Mammary epithelial cell (primary cell): ENCODE measurements at places on chromosomes 7 and 10. TPM values are rescaled to one million over a fixed set of nuclear protein-coding genes. Genes with fewer than 3 reads are reported as not detected.
A peak's percentile ranks its signal among the peaks of the same experiment; 100 is the strongest.

DNA sequence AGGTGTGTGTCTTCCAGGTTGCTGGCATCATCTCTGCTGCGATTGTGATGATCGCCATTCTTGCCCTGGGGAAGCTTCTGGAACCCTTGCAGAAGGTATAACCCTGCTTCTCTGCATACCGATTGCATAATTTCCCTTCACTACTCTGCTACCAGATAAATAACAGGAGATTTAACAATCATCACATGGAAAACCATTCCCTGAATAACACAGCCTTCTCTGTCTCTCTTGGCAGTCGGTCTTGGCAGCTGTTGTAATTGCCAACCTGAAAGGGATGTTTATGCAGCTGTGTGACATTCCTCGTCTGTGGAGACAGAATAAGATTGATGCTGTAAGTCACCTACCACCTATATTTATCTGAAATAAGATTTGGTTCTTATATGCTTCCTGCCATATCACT lies 33.8 kb downstream of the SLC26A4 start:
- DNase-seq = peak; percentile 13

- no peak for DNase-seq
Measured at GRCh38 chr7:47659664-47660462, 78.0 kb upstream of the TNS3 start.

DNA sequence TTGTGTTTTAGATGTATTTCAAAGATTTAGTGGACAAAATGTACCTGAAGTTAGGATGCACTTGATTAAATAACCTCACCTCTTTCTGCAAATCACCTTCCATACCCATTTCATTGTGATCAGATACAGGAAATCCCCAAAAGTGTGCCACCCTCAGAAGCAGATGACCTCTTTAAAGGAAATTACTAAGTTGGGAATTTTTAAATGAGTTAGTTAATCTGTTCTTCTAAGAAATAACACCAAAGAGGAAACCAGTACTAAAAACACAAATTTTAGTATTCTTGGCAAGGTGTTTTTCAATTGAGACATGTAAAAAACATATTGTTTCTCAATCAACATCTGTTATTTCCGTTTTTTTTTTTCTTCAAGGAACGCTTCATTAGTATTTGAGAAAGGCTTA lies 4.6 kb upstream of the SEMA3A start:
- no peak for DNase-seq

GRCh38 chr10:123640016-123640535 lies 26.1 kb upstream of the GPR26 start:
- DNase-seq = no peak

- DNase-seq = no peak
Measured at GRCh38 chr10:30192846-30193608, 133.6 kb upstream of the JCAD start.

DNA sequence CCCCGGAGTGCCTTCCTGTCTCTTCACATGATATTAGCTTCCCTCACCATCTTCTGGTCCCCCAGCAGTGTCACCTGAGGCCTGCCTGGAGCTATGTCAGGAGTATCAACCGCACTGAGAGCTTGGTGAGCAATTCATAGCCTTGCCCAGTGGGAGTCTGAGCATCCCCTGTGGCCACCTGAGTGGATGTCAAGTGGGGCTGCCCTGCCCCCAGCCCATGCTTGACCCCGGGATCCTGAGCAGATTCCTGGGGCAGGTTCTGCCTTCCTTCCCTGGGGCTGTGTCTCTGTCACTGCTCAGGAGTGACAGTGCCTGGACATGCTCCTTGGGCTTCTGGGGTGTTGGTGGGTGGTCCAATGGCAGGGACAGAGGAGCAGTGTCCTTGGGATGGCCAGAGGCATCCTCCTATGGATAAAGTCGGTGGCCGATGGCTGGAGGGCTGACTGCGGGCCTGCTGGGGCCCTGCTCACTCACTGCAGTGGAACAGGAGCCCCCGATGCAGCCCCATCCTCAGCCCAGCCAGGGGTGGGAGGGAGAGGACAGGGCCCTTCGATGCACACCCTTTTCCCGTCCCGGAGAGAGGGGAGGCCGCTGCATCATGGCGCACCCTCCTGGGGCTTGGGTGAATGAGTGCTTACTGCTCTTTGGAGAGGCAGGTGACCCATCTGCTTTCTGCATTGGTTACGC lies 95.7 kb downstream of the BMS1 start:
- DNase-seq = no peak

DNA sequence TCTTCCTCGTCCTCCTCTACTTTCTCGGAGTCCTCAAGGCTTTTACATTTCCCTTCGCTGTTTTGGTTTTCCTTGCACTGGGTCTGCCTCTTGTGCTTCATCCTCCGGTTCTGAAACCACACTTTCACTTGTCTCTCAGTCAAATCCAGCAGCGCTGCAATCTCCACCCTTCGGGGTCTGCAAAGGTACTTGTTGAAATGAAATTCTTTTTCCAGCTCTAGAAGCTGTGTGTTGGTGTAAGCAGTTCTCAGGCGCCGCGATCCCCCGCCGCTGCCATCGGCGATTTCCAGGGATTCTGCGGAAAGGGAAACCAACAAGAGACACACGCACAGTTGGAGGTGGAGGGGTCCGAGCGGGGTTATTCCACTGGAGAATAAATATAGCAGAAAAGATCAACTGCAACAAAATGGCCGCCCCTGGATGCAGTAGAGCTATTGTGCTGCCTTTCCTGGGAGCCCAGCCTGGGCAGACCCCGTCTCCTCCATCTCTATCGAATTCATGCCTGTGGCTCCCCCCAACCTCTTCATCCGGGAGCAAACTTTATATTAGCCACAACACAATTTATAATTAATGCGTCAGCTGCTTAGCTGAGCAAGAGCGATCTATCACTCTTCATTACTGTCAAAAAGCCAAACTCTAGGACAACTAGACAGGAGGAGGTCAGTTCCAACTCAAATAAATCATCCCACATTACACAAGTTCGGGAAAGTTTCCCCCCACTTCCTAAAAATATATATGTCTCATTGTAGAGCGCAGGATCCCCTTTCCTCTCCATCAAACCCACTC lies 1.1 kb downstream of the HOXA2 start:
- DNase-seq = peak; percentile 71

DNA sequence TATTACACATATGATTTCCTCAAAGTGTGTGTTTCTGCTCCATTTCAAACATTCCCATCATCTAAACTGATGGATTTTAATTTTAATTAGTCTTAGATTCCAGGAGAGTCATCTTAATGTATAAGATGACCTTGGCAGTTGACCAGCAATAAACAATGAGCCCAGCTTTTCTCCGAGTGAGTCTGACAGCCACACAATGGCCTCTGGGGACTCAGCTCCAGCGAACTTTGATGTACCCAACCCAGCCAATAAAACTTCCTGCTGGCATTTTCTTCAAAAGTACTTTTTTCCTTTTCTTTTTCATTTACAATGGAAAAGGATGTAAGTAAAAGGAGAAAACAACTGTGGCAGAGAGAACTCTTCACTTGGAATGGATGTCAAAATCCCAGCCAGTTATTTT lies 139.1 kb upstream of the CTBP2 start:
- no peak for DNase-seq

DNA sequence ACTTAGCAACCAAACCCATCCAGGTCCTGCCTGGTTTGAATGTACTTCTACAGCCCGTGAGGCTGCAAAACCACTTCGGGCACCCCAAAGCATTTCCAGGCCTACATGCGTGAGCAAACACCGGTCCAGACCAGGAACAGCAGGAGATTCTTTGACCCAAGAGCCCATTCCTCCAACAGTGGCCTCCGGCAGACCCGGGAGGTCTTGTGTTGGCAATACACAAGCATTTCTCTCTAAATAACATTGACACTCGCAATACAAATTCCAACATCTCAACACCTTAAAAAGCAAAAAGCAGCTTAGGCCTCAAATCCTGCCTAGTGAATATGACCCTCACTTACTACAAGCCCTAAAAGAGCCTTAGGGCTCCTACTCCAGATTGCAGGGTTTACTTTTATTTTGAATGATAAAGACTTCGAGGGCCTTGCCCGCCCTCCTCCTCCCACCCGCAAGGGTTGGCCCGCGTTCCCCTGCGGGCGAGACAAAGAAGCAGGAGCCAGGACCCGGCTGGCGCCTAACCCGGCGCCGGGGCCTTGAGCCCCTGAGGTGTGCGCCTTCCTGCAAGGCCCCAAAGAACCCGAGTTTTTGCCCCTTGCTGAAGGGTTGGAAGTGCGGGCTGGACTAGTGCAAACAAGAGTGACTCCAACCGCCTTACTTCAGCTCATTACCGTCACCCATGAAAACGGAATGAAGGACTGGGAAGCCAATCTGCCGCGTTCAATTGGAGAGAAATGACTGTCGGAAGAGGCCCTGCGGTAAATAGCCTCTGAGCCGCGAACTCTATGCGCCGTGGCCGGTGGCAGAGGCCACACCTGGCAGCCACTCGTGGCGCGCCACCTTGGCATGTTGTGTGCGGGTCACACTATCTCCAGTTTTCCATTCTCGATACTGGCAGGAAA lies 3.4 kb upstream of the DLX6 start:
- DNase-seq = no peak

DNA sequence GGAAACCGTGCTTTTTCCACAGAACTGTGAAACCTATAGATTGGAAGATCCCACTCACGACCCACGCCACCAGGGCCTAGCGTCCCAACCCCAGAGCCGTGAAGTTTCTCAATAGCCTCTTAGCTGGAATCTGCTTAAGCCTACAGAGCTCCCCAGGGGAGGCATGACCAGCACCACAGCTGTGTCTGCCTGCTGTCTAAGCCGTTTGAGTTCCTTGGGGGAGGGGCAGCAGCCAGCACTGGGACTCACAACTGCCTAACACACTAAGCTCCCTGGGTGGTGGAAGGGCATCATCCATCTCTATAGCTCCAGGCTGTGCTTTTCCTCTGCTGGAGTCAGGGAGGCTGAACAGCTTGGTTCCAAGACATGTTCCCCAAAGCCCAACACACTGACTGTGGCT lies 26.0 kb upstream of the TMEM140 start:
- DNase-seq = no peak

GRCh38 chr7:45606931-45607330 lies 32.8 kb downstream of the ADCY1 start:
- DNase-seq = no peak

DNA sequence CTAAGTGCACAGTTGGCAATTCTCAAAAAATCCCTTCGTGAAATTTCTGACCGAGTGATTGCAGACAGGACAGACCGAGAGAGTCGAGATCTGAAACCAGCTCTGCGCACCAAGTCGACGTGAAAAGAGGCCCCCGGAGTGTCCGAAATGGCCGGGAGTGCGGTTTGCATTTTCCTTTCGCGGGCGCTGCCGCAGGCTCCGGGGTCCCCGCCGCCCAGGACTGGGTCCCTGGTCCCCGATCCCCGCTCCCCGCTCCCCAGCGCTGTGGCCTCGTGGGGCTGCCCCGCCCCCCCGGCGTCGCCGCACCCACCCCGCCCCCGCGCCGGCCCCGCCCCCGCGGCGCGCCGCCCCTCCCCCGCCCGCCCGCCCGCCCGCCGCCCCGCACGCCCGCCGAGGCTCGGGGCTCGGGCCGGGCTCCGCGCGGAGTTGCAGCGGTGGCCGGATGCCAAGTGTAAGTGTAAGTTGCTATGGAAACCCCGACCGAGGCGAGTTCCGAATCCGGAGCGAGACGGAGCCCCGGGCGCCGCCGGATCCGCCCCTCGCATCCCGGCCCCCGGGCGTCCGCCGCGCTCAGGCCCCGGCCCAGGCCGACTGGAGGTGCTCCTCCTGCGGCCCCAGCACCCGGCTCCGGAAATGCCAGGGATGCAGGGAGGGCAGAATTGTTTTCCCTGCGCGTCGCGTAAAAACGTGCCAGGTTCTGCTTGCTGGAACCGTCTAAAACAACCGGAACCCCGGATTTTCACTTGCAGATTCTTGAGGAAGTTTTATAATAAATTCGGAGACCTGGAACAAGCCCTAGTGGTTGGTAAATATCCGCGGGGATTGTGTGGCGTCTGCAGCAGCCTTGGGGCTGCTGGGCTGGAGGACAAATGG lies 4.6 kb downstream of the BMI1 start:
- peak; percentile 60 for DNase-seq

DNA sequence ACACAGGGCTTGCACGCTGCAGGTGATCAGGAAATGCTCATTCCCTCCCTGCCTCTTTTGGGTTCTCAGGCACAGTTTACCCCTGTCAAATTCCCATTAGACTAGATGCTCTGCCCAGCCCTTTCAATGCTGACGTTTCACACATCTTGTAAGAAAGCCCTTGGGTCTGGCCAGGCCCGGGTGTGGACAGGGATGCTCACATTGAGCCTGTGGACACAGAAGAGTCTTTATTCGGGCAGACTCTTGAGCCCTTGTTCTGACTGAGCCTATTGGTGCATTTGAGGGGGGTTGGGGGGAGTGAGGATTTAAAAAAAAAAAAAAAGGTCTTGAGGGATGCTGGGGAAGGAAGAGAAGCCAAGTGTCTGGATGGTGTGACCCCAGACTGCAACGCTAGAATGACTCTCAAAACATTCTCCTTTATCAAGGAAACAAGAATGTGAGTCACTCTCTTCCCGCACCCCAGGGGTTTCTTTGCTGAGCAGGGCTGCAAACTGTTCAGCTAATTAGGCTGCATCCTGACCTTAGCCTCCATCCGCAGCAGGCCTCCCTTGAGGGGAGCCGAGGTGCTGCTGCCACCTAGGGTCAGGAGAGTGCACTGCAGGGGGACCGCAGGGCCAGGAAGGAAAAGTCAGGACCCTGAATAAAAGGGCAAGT lies 53.6 kb upstream of the TMEM72 start:
- DNase-seq = peak; percentile 14

- DNase-seq = no peak
Measured at GRCh38 chr10:124820121-124820520, 18.5 kb downstream of the ABRAXAS2 start.

DNA sequence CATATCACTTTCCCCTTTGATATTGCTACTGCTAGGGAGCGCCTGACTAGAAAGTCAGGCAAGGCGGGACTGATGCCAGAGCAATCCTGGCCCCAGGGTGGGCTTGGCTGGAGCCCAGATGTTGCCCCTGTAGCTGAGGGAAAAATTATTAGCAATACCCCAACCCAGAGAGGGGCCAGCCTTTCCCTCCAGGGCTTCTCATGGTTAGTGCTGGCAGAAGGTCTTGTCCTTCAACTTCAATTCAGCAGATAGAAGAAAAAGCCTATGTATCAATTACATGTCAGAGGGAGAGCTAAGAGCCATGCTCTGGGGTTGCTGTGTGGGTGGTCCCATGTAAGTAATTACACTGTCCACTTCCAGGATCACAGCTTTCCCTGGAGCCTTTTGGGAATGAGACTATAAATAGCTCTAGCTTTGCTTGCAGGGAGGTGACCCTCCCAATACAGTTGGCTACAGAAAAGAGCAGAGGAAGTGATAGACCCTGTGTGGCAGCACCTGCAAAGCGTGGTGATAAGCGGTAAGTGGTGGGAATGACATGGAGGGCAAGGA lies 579.1 kb downstream of the CCSER2 start:
- no peak for DNase-seq

- no peak for DNase-seq
Measured at GRCh38 chr7:155807789-155808548, 4.3 kb downstream of the SHH start.

DNA sequence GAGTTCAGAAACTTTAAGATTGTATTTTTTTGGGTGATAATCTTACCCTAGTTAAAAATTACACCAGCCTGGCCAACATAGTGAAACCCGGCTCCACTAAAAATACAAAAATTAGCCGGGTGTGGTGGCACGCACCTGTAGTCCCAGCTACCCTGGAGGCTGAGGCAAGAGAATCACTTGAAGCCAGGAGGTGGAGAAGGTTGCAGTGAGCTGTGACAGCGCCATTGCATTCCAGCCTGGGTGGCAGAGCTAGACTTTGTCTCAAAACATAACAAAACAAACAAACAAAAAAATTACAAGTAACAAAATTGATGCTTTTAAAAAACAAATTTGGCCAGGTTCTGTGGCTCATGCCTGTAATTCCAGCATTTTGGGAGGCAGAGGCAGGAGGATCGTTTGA lies 76.7 kb downstream of the ANKRD61 start:
- no peak for DNase-seq

The SPDYE1 gene
- under 0.01 TPM for total RNA-seq

The GRM3 gene
- not detected for total RNA-seq

The ENKUR gene
- total RNA-seq = under 0.01 TPM

The HOXA10 gene
- 4.2 TPM for total RNA-seq

The MCM10 gene
- total RNA-seq = 1.5 TPM
